ENCODE measurements at places on chromosomes 5 and 9.
A peak's percentile ranks its signal among the peaks of the same experiment; 100 is the strongest.

GRCh38 chr5:94422812-94423211 lies 195.6 kb downstream of the KIAA0825 start:
- DNase-seq: peak; percentile 64

DNA sequence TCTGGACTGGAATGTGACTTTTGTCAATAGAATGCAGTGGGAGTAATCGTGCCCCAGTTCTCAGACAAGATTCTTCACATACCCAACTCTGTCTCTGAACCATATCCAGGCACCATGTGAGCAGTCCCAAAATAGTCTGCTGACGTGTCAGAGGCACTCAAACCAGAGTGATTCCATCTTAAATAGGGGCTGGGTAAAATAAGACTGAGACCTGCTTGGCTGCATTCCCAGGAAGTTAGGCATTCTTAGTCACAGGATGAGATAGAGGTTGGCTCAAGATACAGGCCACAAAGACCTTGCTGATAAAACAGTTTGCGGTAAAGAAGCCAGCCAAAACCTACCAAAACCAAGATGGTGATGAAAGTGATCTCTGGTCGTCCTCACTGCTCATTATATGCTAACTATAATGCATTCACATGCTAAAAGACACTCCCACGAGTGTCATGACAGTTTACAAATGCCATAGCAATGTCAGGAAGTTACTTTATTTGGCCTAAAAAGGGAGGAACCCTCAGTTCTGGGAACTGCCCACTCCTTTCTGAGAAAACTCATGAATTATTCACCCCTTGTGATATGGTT lies 16.9 kb upstream of the PLCXD3 start:
- peak; percentile 86 for DNase-seq

- DNase-seq: no peak
Observed at GRCh38 chr9:18493451-18493993, 19.6 kb downstream of the ADAMTSL1 start.

- DNase-seq: no peak
Observed at GRCh38 chr5:140570058-140570457, 5.4 kb downstream of the SLC35A4 start.

DNA sequence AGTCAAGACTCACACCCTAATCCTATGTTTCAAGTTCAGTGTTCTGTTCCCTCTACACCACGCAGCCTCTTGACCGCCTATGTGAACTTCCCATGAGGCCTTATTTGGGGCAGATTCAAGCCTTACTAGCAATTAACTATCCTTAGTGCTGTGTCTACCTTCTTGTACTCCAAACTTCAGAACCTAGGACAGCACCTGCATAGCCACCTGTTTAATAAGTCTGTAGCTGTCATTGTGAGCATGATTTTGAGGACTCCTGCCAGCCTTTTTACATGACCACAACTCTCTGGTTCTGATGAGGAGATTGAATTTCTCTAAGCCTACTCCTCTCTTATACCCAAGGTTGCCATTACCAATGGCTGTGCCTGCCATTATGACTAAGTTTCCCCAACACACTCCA lies 50.8 kb upstream of the PCSK1 start:
- DNase-seq: no peak

GRCh38 chr9:131845305-131846298 lies 105.7 kb upstream of the RAPGEF1 start:
- no peak for DNase-seq

DNA sequence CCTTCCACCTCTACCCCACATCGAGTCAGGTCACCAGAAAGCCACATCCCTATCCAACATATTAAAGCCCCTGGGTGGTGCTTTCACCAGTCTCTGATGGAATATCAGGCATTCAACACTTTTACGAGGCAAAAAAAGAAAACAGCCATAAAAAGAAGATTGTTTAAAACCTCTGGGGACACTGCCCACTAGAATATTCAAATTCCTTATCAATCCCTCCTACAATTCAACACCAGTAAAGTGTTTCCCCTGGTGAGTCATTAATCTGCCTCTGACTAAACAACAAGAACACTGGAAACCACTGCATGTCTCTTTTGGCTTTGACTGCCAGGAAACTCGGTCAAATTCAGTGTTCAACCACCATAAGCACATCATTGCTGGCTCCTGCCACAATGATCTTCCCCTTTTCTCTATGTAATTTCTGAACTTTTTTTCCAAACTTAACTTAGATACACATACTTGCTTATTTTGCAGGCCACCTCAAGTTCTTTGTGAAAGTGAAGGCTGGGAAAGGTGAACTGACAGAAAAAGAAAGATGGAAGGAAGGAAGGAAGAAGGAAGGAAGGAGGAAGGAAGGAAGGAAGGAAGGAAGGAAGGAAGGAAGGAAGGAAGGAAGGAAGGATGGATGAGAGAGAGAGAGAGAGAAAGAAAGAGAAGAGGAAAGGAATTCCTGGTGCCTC lies 105.3 kb downstream of the PAX5 start:
- DNase-seq: peak; percentile 27

- DNase-seq: no peak
Observed at GRCh38 chr9:78707481-78707991, 410.6 kb downstream of the PSAT1 start.

- no peak for DNase-seq
Observed at GRCh38 chr9:34518110-34518616, 4.6 kb downstream of the ENHO start.

DNA sequence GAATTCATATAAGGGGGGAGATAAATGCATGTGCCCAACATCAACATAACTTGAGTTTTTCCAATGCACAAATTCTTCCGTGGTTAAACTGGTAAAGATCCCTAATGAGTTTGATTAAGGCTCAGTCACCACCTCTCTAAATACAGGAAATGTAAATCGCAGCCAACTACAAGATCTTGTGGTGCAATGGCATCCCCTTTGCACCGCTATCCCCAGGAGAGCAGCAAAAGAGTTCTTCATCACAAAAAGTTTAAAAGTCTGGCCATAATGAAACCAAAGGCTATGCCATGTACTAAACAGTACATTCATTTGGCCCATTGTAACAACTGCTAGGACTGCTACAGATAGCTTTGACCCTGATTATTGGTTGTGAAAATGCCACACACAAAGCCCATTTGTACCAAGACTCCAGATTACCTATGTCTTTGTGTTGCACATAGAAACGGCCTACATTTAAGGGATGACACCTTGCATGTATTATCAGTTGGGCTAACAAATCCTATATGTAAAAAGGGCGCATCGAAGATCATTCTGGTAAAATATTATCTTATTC lies 44.5 kb downstream of the ZNF608 start:
- no peak for DNase-seq

- DNase-seq: no peak
Observed at GRCh38 chr9:18362901-18363685, 110.9 kb upstream of the ADAMTSL1 start.

- no peak for DNase-seq
Observed at GRCh38 chr9:21695874-21696341, 106.5 kb upstream of the MTAP start.

DNA sequence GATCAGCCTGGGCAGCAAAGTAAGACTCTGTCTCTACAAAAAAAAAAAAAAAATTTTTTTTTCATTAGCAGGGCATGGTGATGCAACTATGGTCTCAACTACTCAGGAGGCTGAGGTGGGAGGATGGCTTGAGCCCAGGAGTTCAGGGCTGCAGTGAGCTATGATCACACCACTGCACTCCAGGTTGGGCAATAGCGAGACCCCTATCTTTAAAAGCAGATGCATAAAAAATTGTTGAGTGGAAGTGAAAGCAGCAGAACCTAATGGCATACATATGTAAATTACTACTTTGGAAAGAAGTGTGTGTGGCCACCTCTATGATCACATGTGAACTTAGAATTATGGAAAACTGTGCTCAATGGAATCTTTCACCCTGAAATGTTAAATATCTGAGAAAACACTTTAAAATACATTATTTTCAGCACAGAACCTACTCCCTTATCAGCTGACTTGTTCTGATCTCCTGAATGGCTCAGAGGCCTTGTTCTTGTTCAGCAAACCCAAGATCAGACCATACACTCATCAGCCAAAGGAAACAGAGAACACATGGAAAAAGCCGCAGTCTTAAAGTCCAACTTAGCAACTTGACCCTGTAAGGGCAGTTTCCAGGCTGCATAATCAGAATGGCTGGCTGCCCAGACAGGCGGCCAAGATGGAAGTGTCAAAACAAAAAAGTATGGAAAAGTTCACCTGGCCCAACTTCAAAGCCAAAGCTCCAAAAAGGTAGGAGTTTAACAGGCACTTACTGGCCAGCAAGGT lies 56.5 kb downstream of the SIL1 start:
- no peak for DNase-seq

GRCh38 chr5:58149746-58150145 lies 310.1 kb downstream of the PLK2 start:
- DNase-seq: no peak

- no peak for DNase-seq
Observed at GRCh38 chr5:145562931-145563330, 272.2 kb downstream of the PRELID2 start.

- DNase-seq: no peak
Observed at GRCh38 chr9:129218272-129218625, 40.2 kb upstream of the IER5L start.

- no peak for DNase-seq
Observed at GRCh38 chr9:94443032-94443722, 111.7 kb upstream of the PCAT7 start.

DNA sequence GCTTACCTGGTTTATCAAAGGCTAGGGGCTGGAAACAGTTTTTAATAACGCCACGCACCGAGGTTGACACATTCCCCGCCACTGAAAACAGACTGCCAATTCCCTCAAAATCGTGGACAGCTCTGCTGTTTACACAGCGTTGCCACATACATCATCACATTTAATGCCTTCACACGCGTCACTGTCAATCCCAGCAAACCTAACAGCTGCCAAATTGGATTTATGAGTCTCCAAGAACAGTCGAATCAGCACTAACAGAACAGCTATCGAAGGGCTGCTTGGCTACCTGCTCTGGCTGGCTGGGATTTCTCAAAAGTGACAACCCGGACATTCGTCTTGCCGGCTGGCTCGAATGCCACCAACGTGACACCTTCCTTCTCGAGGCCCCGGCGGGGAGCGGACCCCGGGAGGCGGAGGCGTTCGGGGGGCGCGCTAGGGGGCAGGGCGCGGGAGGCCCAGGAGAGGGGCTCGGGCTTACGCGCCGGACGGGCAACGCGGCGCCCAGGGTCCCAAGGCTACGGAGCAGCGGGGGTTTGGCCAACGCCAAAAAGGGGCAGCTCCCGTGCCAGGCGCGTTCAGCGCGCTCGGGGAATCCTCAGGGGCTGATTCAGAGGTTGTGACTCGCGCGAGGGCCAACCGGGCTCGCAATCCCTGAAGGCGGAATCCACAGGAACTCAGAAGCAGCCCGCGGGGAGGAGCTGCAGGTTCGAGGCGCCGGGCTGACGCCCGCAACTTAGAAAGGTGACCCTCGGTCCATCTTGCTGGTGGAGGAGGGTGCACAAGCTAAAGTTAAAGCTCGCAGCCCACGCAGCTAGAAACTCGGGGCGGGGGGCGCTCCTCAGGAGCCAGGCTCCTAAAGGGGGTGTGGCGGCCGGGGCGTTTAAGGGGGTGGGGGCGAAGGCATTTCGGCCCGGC lies 1.2 kb downstream of the CDC14B start:
- no peak for DNase-seq

- DNase-seq: no peak
Observed at GRCh38 chr5:176466245-176466871, 18.2 kb downstream of the FAF2 start.

GRCh38 chr5:1466631-1467265 lies 21.5 kb upstream of the SLC6A3 start:
- no peak for DNase-seq

DNA sequence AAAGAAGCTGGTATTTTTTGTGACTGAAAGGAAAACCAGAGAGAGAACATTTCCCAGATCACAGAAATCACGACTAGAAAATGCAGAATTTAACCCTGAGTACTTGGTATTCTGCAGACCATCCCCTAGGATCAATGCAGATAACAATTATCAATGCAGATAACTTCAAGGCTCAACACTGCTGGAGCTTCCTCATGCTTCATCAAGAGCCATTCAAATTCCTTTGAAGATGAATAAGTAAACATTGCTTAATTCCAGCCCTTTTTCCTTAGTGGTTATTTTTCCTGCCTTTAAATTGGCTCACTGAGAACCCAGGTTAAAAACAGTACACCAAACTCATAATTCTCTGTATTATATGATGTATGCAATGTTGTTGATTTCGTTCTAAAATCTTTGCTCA lies 370.1 kb upstream of the TLE4 start:
- no peak for DNase-seq

- no peak for DNase-seq
Observed at GRCh38 chr9:15843316-15843715, 290.5 kb downstream of the CCDC171 start.

- no peak for DNase-seq
Observed at GRCh38 chr9:76987594-76988200, 31.8 kb upstream of the FOXB2 start.

DNA sequence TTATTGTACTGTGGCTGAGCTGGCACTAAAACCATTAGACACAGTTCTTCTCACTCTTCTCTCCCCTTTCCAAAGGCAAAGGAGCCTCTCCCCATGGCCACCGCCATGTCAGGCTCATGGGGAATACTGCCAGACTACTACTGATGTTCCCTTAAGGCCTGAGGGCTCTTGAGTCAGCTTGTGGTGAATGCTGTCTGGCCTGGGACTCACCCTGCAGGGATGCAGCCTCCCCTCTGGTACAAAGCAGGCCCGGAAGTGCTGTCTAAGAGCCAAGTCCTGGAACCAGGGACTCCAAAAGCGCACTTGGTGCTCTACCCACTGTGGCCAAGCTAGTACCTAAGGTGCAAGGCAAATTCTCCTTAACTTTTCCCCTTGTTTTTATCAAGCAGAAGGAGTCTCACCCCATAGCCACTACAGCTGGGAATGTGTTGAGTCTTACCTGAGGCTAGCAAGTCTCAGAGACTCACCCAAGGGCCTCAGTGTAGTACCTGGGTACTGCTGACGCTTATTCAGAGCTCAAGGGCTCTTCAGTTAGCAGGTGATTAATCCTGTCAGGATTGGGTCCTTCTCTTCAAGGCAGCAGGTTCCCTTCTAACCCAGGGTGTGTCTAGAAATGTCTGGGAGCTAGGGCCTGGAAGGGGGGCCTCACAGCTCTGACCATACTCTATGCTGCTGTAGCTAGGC lies 33.2 kb upstream of the C5orf46 start:
- DNase-seq: peak; percentile 56

DNA sequence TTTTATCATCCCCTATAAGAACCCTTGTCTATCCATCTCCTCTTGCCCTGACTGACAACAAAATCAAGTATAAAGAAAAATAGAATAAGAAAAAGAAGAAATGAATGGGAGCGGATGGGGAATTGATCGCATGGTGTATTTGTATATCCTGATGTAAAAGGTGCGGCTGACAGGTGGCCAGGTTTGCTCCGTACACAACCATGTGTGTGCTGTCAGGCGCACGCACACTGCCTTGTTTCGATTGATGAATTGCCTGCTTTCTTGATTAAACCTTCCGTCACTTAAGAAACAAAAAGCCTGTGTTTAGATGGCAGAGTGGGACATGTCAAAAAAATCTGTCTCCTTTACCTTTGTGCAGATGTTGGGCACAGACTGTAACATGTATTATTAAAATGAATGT lies 102.6 kb downstream of the MVB12B start:
- no peak for DNase-seq

- no peak for DNase-seq
Observed at GRCh38 chr9:32413424-32413823, 29.0 kb downstream of the ACO1 start.

GRCh38 chr5:136208916-136209315 lies 16.0 kb upstream of the SMIM32 start:
- DNase-seq: no peak

GRCh38 chr5:163504079-163504931 lies 1.1 kb upstream of the MAT2B start:
- DNase-seq: no peak

- DNase-seq: no peak
Observed at GRCh38 chr5:9927106-9927505, 297.0 kb upstream of the TAS2R1 start.
